ENCODE measurements at places on chromosomes 5 and 9.
A peak's percentile ranks its signal among the peaks of the same experiment; 100 is the strongest.

DNA sequence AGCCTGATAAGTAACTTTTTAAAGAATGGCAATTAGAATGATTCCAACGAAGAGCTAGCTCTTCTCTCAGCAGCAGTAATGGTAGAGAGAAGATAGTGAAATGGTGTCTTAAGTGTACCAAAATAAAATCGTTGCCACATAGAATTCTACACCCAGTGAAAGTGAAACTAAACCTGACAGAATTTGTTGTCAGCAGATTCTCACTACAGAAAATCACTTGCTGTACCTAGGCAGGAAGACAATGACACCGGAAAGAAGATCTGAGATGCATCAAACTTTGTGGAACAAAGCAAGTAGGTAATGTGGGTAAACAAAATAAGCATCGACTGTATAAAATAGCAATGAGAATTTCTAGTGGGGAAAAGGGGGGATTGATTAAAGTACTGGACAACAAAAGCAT lies 20.7 kb upstream of the EBF1 start:
- no peak for DNase-seq

- DNase-seq, result no peak
Observed at GRCh38 chr9:130476151-130476730, 31.5 kb downstream of the ASS1 start.

DNA sequence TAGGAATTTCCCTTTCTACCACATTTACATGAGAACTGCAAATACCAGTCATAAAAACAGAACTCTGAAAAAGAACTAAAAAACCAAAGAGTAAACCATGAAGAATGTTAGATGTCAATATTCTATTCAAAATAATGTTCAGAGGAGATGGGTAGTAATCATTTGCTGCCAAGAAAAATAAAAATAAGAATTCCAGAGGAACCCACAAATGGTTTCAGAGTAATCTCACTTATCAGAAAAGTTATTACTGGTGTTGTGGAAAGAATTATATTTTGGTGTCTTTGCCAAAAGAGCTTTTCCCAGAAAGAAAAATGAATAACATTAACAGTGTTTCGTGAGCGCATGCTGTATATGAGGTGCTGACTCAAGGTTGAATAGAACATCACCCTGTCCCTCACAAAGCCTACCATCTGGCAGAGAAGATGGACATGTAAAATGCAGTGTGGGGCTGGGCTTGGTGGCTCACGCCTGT lies 35.6 kb downstream of the GPR21 start:
- DNase-seq, result no peak

- DNase-seq, result no peak
Observed at GRCh38 chr5:142366007-142366406, 41.2 kb upstream of the SPRY4 start.

DNA sequence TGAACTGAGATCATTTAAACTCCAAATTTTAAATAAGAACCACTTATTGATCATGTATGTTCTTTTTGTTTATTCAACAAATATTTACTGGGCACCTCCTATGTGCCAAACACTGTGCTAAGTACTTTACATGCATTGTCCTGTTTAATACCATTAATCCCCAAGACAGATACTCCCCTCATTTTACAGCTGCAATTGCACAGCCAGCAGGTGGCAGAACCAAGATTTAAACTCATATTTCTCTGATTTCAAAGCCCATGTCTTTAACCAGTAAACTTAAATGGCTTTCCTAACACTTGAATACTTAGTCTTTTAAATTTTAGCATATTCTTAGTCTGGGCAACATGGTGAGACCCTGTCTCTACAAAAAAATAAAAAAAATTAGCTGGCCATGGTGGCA lies 43.4 kb upstream of the KIAA1958 start:
- DNase-seq, result no peak

GRCh38 chr5:14357441-14357840 lies 214.3 kb downstream of the TRIO start:
- DNase-seq, result no peak

DNA sequence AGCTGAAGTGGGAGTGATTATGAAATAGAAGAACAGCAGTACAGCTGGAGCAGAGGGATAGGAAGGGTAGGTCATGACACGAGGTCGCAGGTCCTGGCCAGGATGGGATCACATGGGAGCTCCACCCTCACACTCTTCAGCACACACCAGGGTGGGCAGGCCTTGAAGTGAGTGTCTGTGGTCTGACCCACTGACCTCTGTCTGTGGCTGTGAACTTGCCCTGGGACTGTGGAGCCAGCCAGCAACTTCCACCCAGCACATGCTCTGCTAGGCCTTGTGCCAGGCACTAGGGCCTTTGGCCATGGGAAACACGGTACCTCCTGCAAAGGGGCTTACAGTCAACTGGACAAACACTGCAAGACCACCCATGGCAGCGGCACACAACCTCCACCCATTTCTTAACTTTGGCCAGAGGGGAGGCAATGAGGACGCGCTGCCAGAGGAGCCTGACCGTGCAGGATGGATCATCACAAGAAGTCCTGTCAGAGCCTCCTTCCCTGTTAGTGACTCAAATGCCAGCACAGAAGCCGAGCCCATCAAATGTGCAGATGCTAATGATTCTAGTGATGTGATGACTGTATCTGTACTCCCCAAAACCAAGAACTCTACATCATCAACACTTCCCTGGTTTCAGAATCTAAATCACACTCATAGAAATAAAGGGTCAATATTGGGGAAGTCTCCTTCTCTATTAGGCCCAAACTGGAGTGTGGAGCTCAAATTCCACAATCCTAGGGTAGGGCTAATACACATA lies 113.6 kb downstream of the DPYSL3 start:
- no peak for DNase-seq

- DNase-seq, result peak; percentile 23
Observed at GRCh38 chr5:74382987-74383593, 257.4 kb downstream of the ENC1 start.

- no peak for DNase-seq
Observed at GRCh38 chr9:124137944-124138335, 119.8 kb upstream of the NEK6 start.

GRCh38 chr5:8138884-8139283 lies 269.9 kb downstream of the MTRR start:
- no peak for DNase-seq

GRCh38 chr5:140205216-140205615 lies 30.2 kb downstream of the CYSTM1 start:
- DNase-seq, result no peak

DNA sequence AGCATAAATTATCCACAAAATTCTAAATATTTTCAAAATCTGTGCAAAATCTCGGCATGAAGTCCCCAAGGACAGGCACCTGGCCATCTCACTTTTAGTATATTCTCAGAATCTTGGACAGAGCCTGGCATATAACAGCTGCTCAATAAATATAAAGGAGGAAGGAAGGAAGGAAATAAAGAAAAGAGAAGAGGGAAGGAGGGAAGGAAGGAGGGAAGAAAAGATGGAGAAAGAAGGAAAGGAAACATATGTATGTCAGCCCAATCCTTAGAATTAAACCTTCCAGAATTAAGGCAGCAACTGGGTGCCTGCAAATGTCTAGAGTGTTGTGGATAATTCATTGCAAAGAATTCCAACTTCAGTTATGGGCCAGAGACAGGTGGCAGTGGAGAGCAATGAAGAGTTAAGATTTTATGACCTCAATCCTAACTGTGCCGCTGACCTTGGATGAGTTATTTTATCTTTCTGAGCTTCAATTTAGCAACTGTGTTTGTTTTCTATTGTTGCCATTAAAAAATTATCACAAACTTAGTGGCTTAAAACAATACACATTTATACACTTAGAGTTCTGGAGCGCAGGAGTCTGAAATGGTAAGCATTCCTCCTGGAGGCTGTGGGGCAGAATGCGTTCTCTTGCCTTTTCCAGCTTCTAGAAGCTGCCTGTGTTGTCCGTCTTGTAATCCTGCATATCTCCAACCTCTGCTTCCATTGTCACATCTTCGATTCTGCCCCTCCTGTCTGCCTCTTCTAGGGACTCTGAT lies 200.9 kb upstream of the MSX2 start:
- DNase-seq, result no peak

- no peak for DNase-seq
Observed at GRCh38 chr9:2043881-2044462, 28.8 kb downstream of the SMARCA2 start.

DNA sequence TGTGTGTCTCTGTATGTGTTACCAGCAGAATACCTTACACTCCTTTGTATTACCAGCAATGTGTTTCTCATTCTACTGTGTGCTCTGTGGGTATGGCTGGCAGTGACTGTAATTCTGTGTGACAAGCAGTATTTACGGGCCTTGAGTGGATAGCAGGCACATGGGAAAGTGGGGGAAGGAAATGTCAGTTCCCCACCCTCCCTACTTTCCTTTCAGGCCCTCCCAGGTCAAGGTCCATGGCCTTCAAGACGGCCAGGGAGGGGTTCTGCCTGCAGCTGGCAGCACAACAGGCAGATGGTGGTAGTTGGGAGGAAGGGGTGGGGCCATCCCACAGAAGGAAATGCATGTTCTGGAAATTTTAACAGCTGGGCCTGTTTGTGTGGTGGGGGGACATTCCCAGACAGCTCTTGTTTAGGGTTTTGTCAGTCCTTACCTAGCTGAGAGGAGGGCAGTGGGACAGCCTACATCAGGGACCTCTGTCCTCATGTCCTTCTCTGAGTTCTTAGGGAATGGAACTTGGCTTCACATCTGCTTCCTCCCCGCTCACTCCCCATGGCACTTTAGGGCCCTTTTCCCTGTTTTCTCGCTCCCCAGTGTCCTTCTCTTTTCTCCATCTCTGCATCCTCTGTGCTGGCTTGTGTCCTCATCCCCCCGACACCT lies 14.6 kb upstream of the TNIP1 start:
- DNase-seq, result no peak

GRCh38 chr5:114702136-114702535 lies 340.3 kb downstream of the KCNN2 start:
- DNase-seq, result no peak

- DNase-seq, result no peak
Observed at GRCh38 chr5:55205001-55205400, 22.1 kb downstream of the MCIDAS start.

GRCh38 chr9:137293482-137294090 lies 8.5 kb downstream of the NRARP start:
- no peak for DNase-seq

DNA sequence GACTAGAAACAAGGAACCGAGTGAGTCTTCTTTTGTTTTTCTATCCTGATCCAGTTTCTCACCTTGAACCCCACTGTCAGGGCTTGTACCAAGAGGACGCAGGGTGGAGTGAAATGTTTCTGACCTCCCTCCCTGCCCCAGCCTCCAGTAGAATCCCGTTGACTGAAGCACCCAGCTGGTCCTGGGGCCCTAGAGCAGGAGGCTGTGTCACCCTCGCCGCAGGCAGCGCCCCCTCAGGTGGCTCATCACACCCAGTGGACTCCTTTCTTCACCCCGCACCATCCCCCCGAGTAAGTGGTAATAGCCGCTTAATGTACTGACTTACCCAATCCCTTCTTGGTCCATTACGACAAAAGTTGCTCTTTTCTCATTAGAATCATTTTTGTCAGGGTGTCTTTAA lies 53.8 kb downstream of the MVB12B start:
- DNase-seq, result no peak

DNA sequence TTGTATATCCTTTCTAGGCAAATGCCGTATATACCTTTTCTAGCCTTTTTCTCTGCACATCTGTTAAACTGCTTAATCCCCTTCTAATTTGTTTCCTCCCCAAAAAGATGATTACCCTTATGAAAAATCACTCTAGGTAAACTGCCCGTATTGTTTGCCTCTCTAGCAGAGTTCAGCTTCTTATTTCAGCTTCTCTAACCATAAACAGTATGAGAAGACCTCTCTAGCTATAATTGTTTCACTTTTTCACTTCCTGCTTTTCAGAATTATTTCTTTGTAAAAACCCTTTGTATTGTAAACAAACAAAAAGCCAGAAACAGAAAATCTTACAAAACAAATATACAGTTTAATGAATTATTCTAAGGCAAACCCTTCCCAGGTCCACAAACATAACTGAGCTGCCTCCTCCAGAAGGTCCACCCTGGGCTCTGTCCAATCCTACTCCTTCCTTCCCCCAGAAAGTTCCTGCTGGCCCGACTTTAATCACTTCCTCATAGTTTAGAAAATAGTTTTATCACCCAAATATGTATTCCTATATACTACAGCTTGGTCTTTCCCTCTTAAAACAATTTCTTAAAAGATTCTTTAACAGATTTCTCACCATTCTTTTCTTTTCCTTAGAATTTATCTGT lies 158.1 kb downstream of the FGF1 start:
- no peak for DNase-seq

GRCh38 chr5:67161767-67162166 lies 34.8 kb downstream of the CD180 start:
- no peak for DNase-seq

GRCh38 chr9:108178318-108178717 lies 677.5 kb downstream of the ACTL7B start:
- DNase-seq, result no peak

- DNase-seq, result no peak
Observed at GRCh38 chr9:111902391-111903139, 6.0 kb downstream of the UGCG start.

DNA sequence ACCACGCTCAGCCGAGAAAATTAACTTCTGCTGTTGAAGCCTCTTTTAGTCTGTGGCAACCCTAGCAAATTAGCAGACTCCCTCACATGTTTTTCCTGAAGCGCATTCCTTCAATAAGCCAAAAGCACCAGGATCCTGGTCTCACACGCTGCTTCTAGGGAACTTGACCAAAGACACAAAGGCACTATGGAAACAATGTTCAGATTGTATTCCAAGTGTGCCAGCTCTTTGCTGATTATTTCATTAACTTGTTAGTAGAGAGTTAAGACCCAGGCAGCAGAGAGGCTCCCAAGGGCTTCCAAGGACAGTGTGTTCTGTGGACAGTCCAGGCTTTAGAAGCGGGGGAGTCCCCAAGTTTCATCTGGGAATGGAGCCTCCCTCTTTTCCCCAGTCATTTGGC lies 94.4 kb upstream of the BASP1 start:
- DNase-seq, result no peak

GRCh38 chr5:157835041-157835440 lies 23.9 kb downstream of the CLINT1 start:
- no peak for DNase-seq

- DNase-seq, result no peak
Observed at GRCh38 chr5:160792281-160792680, 59.7 kb downstream of the ATP10B start.

DNA sequence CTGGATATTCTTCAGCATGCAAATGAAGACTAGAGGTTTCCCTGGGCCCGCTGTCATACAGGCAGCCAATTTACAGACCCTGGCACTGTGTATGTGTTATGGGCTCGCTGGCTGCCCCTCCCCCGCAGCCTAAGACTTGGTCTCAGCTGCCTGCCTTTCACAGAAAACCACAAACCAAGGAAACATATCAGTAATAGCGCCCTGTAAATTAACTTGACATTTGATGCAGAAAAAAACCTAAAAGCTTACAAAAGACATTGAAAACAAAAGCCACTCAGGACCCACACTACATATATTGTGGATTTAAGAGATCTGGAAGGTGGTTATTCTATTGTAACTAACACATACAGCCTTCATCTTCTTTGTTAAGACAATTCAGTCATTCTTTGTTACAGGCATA lies 287.0 kb upstream of the TMEM161B start:
- peak; percentile 18 for DNase-seq

DNA sequence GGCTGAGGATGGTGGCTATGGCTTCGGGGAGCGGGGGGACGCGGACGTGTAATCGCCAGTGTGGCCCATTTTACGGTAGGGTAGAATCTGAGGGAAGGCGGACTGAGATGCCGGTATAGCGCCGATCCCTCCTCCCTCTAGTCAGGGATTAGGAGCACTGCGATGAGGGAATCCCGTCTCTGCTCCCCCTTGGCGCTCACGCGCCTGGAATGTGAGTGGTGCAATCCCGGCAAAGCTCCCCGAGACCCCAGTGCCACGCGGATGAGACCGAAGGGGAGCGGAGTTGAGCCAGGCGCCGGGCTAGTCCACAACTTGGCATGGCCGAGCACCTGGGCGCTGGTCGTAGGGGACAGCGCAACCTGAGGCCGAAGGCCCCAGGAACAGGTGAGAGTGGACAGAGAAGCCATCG lies 2.2 kb downstream of the NPR3 start:
- no peak for DNase-seq
